ENCODE measurements at places on chromosomes 5 and 9.

DNA sequence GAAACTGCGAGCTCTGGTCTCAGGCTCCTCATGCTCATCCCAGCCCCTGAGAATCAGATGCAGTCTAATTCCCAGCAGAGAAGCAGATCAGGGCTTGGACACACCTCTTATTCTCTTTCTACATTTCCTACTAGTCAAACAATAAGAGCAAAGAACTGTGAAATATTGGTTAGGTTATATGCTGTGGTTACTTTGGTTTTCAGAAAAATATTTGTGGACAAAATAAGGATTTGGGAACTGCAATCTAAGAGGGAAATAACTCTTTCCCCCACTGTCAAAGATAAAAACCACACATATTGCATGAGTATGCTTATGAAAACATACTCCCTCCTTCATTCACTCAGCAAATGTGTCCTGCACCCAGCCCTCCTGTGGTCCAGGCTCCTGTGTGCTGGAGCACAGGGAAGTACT, 164.5 kb upstream of the S1PR3 start:
- DNase-seq = no peak

DNA sequence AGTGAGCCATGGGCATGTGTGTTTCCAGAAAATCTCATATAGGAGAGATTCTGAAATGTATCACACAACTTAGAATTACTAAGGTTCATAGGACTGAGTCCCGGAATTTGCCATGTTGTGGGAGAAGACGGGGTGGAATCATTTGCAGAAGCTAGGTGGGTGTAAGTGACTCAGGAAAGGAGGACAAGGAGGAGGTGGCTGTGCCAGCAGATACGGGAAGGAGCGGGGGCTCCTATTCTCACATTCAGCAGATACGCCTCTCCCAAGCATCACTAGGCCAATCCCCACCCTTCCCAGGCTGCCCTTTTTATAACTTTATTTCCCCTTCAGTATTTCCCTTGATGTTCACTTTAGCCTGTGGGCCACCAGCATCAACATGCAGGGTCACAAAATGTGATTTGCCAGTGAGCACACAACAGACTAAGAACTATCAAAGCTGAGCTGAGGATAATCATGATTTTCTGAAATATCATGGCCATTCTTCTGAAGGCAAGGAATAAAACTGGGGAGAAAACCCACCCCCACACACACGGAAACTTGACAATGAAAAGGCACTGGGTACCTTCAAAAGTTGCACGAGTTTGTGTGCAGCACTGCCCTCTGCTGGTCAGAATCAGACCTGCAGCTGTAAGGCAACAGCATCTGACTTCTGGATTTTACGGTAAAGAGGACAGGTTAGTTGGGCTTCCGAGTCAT, 133.2 kb downstream of the MTX3 start:
- DNase-seq = peak; percentile 32

DNA sequence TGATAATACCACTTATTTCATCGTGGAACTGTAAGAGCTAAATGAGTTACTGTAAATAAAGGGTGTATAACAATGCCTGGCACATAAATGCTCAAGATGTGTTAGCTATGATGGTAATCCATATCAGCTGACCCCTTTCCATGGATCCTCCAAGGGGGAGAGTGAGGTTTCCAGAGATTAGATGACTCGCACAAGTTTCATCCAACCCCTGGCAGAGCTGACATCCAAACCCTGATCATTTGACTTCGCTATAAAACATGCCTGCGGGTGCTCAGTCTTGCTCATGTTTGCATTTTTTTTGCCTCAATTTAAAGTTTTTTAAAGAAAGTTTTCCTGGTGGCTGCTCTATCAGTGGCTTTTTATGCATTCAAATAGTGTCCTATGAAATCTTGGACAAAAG, 145.7 kb upstream of the SMIM23 start:
- no peak for DNase-seq

- no peak for DNase-seq
These were observed 104.6 kb downstream of the PCSK5 start for GRCh38 chr9:75995066-75995465.

GRCh38 chr5:93602241-93603077, 19.4 kb downstream of the NR2F1 start:
- no peak for DNase-seq

GRCh38 chr9:114400219-114400618, 12.4 kb upstream of the AKNA start:
- DNase-seq = no peak

DNA sequence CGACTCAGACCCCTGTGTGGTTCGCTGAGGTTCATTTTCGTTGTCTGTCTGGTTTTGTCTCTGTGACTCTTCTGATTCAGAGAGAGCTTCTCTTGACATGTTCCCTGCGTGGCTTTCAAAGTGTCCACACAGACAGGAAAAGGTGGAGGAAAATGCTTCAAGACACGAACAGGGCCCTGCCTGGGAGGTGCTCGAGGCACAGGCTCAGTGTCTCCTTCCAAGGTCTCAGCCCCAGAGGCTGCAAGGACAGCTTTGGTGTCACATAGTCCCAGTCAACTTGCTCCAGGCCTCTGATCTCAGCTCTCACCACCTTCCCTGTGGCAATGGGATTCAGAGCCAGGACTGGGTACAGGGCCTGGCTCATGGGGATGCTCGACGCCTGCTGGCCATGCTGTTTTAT, 51.6 kb upstream of the SARDH start:
- DNase-seq = no peak

DNA sequence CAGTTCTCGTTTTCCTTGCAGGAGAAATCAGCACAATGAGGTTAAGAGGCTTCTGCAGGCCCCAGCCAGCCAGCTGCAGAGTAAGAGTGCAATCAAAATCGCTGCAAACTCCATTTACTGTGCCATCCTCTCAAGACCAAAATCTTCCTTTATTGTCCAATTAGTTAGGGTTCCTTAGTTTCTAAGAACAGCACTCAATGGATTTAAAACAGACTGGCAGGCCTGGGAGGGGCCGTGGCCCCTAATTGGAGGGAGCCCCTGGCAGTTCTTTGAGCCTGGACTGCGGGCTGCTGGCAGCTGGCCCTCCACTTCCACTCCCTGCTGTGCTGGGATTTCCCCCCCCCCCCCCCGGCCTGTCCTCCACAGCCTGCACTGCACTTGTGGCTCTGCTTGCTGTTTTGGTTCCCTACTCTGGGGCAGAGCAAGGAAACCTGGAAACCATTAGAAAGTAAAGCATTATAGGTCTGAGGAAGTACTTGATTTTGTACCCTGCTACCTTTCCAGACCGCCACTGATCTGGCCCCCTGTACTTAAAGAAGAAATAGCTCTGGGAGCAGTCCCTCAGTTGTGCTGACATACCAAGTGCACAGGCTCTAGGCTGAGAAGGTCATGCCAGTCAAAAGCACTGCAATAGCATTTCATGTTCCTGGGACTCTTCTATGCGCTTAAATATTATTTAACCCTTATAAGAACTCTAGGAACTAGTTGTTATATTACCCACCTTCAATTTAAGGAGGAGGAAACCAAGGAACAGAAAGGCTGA, 129.0 kb downstream of the APBA1 start:
- no peak for DNase-seq

DNA sequence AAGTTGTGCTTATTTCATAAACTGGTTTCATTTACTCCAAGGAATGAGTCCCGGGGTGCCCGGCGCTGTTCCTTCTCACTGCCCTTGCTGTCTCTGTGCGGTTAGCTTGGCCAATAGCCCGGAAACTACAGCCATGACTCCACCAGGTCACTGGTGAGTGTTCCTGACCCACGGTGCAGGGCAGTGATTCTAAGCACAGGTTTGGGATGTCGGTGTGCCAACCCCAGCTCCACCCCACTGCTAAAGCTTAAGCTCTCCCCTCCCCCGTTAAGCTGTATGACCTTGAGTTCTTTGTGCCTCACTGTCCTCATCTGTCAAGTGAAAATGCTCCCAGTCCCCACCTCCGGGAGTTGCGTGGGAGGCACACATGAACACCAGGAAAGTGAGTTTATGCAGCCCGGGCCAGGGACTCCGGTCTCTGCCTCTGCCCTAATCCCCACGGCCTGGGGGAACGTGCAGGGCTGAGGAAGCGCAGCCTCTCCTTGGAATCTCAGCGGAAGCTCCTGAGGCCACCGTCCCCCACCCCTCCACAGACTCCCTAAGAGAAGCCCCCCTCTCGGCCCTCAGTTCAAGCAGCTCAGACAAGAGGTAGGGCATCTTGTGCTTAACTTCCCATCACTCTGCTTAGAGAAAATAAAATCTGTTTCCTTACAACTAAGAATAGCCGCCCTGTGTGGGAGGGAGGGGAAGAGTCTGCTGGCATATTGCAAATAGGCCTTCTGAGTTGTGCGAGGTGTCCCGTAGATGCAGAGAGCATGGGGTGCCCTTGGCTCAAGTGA, 92.0 kb upstream of the RAI14 start:
- DNase-seq = no peak

GRCh38 chr5:110256298-110256697, 470.2 kb downstream of the TMEM232 start:
- no peak for DNase-seq

DNA sequence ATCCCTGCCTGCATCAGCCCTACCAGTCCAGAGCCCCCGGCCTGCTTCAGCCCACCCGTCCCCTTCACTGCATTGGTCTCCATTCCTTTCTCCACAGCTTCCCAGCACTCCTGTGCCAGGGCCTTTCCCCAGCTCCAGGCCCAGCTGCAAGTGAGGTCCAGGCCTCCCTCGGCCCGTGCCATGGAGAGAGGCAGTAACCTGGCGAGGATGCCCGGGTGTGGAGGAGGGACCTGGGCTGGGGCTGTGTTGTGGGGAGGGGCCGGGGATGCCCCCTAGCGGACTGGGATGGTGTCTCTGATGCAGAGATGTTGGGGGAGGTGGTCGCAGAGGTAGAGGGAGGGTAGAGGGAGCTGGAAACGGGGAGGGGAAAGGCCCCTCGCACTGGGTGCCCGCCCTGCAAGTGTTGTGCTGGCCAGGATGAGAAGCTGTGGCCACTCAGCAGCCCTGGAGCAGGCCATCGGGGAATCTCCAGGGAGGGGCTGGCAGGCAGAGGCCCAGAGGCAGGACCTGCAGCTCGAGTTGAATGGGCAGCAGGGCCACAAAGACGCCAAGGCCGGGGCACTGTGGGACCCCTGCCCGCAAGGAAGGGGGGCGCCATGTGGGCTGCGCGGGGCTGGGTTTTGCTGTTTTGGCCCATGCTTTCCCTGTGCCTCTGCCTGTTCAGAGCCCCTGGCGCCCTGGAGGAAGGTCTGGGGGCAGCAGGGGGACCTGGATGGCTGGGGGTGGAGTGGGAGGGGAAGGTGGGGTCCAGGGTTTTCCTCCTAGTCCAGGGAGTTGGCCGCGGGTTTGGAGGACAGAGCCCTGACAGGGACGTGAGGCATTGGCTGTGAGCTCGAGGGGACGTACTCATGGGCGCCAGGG, 26.0 kb upstream of the NKD2 start:
- no peak for DNase-seq

DNA sequence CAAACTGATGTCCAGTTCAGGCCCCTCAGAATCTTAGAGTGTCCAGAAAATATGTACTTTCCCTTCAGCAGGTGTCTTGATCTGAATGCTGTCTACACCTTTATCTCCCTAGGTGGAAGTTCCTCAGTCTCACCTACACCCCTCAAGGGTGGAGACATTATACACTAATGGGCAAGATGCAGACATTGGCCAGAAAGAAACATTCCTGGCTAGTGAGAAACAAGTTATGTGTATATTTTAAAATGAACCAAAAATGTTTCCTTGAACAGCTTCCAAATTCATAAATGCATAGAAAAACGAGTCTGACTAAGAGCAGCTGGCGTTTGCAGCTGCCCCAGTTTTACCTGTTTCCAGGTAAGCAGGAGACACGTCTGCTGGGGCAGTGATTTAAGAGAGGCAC, 140.5 kb upstream of the IRX4 start:
- no peak for DNase-seq
